Kasumi-1 (cell line): ENCODE measurements at places on chromosomes 4 and X.

DNA sequence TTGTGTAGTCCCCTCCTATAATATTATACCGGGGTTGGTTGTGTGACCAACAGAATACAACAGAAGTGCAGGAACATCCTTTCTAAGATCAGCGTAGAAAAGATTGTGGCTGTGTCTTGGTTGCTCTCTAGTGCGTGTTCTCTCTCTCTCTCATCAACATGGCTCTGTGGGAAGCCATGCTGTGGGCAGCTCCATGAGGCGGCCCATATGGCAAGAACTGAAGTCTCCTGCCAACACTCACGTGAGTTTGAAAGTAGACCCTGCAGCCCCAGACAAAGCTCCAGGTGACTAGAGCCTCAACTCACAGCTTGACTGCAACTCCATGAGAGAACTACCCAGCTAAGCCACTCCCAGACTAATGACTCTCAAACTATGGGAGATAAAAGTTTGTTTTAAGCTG is 118.7 kb downstream of the TSPAN5 start:
- no peak for DNase-seq

GRCh38 chrX:68083510-68083909 is 349.8 kb downstream of the OPHN1 start:
- DNase-seq: no peak

DNA sequence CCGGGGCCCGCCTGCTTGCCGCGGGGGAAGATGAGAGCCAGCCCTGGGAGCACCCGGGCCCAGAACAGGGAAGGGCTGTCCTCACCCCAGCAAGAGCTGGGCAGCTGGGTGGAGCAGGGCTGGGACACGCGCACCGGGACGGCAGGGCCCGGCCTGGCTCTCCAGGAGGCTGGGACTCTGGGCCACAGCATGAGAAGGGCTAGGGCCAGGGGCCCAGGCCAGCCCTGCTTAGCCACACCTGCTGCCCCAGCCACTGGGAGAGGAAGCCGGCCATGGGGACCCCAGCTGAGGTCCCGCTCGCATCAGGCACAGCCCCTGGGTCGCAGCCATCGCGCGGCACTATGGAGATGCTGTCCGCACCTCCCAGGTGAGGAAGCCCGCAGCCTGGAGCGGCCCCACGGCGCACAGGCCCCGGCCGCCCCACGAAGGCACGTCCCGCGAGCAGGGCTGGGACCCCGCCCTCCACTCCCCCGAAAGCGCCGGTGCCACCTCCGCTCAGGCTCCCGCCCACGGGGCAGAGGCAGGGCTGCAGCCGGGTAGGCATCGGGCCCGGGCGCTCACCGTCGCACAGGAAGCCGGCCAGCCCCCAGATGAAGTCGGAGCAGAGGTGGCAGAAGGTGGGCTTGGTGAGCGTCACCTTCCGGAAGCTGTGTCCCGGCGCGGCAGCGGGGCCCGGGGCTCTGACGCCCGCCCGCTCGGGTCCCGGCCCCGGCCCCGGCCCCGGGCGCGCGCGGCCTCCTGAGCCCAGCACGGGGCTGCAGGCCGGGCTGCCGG is 531 bp downstream of the DGKQ start:
- DNase-seq: no peak

DNA sequence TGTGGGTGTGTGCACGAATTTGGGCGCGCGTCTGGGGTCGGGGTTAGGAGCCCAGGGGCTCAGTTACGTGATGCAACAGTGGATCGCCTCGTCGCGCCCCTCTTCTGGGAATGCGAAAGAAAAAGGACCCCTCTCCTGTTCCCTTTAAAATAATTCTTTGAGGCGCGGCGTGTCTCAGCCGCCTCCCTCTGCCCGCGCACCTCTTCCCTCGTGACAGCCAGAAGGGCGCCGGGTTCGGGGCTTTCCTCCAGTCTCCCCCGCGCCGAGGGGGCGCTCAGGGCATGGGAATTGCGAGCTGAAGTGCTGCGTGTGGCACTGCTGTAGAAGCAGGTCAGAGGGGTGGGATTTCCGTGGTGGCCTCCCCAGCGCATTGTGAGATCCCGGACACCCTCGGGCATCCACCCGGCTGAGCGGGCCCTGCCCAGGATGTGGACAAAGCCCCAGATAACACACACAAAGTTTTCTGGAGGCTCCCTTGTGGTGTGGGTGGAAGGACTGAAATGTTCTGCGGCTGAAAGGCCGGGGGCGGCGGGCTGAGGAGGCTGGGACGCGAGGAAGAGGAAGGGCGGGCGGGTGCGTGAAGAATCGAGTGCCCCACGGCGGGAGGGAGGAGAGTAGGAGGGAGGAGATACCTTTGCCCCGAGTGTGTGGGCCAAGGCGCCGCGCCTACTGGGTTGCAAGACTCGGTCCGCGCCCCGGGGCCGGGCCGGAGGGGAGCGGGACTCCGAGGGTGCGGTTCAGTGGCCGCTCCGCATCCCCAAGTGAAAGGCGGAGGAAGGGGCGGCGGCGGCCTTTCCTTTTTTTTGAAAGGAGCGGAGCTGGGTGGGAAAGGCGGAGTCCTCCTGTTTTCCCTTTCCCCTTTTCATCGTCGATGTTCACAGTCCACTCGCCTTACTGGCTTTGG is 752 bp downstream of the SEPTIN11 start:
- peak; percentile 33 for DNase-seq

DNA sequence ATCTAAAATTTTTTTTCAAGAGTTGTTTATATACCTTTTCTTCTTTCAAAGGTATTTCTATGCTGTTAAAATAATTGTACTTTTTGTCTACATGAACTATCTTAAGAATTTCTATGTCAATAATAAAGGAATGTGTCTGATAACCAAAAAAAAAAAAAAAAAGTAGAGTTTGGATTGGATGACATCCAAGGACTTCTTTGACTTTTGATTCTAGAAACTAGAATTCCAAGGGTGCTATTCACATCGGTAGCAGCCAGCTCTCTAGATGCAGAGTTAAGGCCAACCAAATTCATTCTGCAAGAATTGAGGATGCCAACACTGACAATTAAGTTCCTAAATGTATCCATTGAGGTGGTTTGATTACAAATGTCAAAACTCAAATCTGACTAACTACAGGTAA is 42.0 kb upstream of the PRKG2 start:
- DNase-seq: no peak

GRCh38 chrX:154378059-154378798 is 866 bp upstream of the EMD start:
- DNase-seq: peak; percentile 8

- no peak for DNase-seq
Observed at GRCh38 chrX:134599184-134599914, 58.9 kb downstream of the PLAC1 start.

- peak; percentile 74 for DNase-seq
Observed at GRCh38 chr4:180449395-180449956, 1793.7 kb upstream of the TENM3 start.

- DNase-seq: no peak
Observed at GRCh38 chr4:112287258-112287989, 1.7 kb upstream of the TIFA start.
